SJSA1 (cell line): ENCODE measurements at places on chromosomes 7 and 10.

- no peaks in the 10 kb centered on the region for H3K4me1 ChIP-seq
- H3K27me3 ChIP-seq, result no peaks in the 10 kb centered on the region
- DNase-seq, result no peak
- no peak overlapping the region for H3K4me3 ChIP-seq
- no peaks in the 10 kb centered on the region for H3K36me3 ChIP-seq
Observed at GRCh38 chr7:13641714-13642113, 347.8 kb downstream of the ETV1 start.

GRCh38 chr7:2186166-2186565 is 46.6 kb downstream of the MAD1L1 start:
- H3K4me1 ChIP-seq, result no peaks in the 10 kb centered on the region
- no peaks in the 10 kb centered on the region; the same call in 1 of the 2 replicates for H3K27me3 ChIP-seq

GRCh38 chr10:113015201-113015600 is 65.2 kb downstream of the TCF7L2 start:
- DNase-seq, result no peak
- H3K27ac ChIP-seq, result no peak overlapping the region
- H3K4me1 ChIP-seq, result peaks cover 5% of the 10 kb centered on the region
- H3K27me3 ChIP-seq, result no peaks in the 10 kb centered on the region
- H3K36me3 ChIP-seq, result no peaks in the 10 kb centered on the region

DNA sequence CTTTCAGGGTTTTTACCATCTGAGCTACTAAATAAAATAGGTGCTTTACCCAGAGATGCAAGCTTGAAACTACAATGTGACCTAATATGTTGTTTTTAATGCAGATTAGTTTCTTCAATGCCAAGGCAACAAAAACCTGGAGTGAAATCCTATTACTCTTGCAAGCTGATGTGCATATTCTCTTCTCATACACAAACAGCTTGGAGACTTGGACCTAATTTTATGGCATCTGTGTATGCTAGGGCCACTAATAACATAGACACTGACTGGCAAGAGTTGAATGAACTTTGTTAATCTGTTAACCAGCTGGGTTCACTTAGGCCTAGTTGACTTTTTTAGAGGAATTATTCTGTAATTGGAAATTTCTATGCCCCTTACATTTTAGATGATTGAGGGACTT is 23.4 kb upstream of the SMIM30 start:
- H3K27me3 ChIP-seq, result no peaks in the 10 kb centered on the region; the same call in 1 of the 2 replicates
- no peaks in the 10 kb centered on the region for H3K36me3 ChIP-seq
- no peaks in the 10 kb centered on the region for H3K4me1 ChIP-seq
- no peak overlapping the region for H3K4me3 ChIP-seq
- DNase-seq, result no peak
- H3K27ac ChIP-seq, result no peak overlapping the region

DNA sequence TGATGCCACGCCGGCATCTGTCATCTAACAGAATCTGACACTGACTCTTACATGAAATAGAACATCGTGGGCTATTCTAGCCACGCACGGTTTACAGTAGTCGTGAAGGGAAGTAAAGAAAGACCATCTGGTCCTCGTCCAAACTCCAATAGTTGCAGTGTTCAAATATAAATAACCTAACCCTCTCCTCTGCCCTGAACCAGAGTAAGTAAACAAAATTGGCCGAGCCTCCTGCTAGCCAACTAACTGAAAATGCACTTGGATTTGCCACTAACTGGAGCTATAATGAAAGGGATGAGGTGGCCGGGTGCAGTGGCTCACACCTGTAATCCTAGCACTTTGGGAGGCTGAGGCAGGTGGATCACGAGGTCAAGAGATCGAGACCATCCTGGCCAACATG is 29.5 kb upstream of the ZC3HAV1L start:
- no peak for DNase-seq
- peaks cover 39% of the 10 kb centered on the region for H3K36me3 ChIP-seq
- H3K4me1 ChIP-seq, result no peaks in the 10 kb centered on the region
- H3K27ac ChIP-seq, result no peak overlapping the region

GRCh38 chr10:5071411-5072198 is 22.6 kb upstream of the AKR1C3 start:
- H3K36me3 ChIP-seq, result no peaks in the 10 kb centered on the region
- peak; percentile 3 for DNase-seq
- H3K27ac ChIP-seq, result no peak overlapping the region
- H3K4me1 ChIP-seq, result no peaks in the 10 kb centered on the region
- H3K27me3 ChIP-seq, result 0 out of 2 replicates have a peak, but pooled peaks cover 2% of the 10 kb centered on the region

- no peaks in the 10 kb centered on the region for H3K36me3 ChIP-seq
- H3K27ac ChIP-seq, result no peak overlapping the region
- H3K4me3 ChIP-seq, result no peak overlapping the region
- no peak for DNase-seq
Observed at GRCh38 chr10:10993785-10994184, 23.9 kb upstream of the CELF2 start.

- no peaks in the 10 kb centered on the region for H3K27me3 ChIP-seq
- H3K4me1 ChIP-seq, result peaks cover 7% of the 10 kb centered on the region; the same call in 1 of the 2 replicates
Observed at GRCh38 chr7:77265666-77266065, 66.0 kb upstream of the FGL2 start.

DNA sequence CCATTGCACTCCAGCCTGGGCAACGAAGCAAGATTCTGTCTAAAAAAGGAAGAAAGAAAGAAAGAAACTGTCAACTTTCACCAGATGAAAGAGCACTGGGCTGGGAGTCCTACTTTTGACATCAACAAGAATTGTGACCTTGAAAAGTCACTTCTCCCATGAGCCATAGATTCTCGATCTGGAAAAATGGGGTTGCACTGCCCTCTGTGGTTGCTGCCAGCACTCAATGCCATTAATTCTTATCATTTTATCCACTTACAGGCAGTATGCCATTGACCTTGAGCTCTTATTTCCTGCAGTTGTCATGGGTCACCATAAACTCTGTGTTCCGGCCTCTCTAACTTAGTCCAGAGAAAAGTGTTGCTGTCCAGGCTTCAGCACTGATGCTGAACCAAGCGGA is 137.2 kb downstream of the NOC3L start:
- H3K27me3 ChIP-seq, result no peaks in the 10 kb centered on the region
- no peak overlapping the region for H3K4me3 ChIP-seq
- peaks cover 5% of the 10 kb centered on the region; the same call in 1 of the 2 replicates for H3K4me1 ChIP-seq
- H3K36me3 ChIP-seq, result peaks cover 8% of the 10 kb centered on the region; the same call in 1 of the 2 replicates
- DNase-seq, result no peak

DNA sequence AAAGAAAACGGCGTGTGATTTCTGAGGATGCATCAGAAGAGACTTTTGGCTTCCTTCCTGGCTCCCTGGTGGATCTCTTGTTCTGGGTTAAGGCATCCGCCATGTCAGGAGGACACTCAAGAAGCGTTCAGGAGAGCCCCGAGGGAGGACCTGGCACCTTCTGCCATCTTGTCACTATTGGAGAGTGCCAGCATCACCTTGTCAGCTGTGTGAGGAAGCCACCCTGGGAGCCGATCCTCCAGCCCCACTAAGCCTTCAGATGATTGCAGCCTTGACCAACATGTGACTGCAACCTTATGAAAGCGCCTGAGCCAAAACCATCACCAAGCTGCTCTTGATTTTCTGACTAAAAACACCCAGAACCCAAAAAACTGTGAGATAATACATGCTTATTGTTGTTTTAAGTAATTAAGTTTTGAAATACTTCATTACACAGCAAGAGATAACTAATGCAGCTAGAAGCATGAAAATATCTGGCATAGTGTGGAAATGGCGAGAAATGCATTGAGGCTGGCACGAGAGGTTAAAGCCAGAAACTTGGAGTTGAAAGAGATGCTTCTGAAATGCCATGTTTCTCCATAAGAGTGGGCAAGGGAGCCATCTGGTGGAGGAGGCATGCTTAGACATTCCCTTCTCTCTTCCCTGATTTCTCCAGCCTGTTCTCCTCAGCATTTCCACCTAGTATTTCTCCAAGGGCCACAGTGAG is 5.4 kb upstream of the ZFYVE27 start:
- no peaks in the 10 kb centered on the region for H3K36me3 ChIP-seq
- H3K4me3 ChIP-seq, result no peak overlapping the region
- no peak overlapping the region for H3K27ac ChIP-seq
- DNase-seq, result peak; percentile 63
- no peaks in the 10 kb centered on the region for H3K27me3 ChIP-seq
- peaks cover 1% of the 10 kb centered on the region for H3K4me1 ChIP-seq

- no peaks in the 10 kb centered on the region for H3K4me1 ChIP-seq
- H3K4me3 ChIP-seq, result no peak overlapping the region
- DNase-seq, result no peak
- no peaks in the 10 kb centered on the region for H3K27me3 ChIP-seq
Observed at GRCh38 chr7:71697400-71697799, 565.5 kb downstream of the GALNT17 start.

DNA sequence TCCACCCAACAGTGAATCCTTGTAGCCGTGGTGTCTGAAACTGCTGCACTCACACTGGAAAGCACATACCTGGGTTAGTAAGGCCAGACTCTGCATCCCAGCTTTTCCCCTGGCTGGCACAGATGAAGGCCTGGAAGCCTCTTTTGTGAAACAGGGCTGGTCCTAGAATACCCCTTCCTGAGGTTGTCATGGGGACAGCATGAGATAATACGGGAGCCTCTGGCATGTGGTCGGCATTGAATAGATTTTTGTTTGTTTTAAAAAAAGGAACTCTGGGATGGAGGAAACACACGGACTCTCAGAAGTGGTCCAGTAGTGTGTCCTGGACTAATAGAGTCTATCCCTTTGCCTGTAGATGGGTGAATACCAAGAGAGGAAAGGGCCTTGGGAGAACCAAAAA is 129.7 kb downstream of the TMEM178B start:
- no peaks in the 10 kb centered on the region for H3K4me1 ChIP-seq
- H3K27ac ChIP-seq, result no peak overlapping the region
- DNase-seq, result no peak
- H3K27me3 ChIP-seq, result no peaks in the 10 kb centered on the region
- no peaks in the 10 kb centered on the region for H3K36me3 ChIP-seq

GRCh38 chr10:78196964-78197363 is 163.3 kb downstream of the RPS24 start:
- H3K4me3 ChIP-seq, result no peak overlapping the region
- peak overlapping the region; percentile 29; the same call in 1 of the 2 replicates for H3K27ac ChIP-seq
- H3K36me3 ChIP-seq, result no peaks in the 10 kb centered on the region
- peaks cover 45% of the 10 kb centered on the region for H3K4me1 ChIP-seq
- no peak for DNase-seq

- H3K36me3 ChIP-seq, result peaks cover 15% of the 10 kb centered on the region
- H3K27me3 ChIP-seq, result no peaks in the 10 kb centered on the region
- peaks cover 44% of the 10 kb centered on the region for H3K4me1 ChIP-seq
- H3K4me3 ChIP-seq, result peak overlapping the region; percentile 100
- peak; percentile 51 for DNase-seq
- H3K27ac ChIP-seq, result peak overlapping the region; percentile 96
Observed at GRCh38 chr7:148699024-148699781, 500 bp downstream of the CUL1 start.

GRCh38 chr10:90641731-90642130 is 216.1 kb downstream of the HTR7 start:
- no peak for DNase-seq
- H3K27me3 ChIP-seq, result no peaks in the 10 kb centered on the region
- H3K4me1 ChIP-seq, result no peaks in the 10 kb centered on the region
- no peaks in the 10 kb centered on the region for H3K36me3 ChIP-seq
- no peak overlapping the region for H3K27ac ChIP-seq

- H3K4me1 ChIP-seq, result peaks cover 40% of the 10 kb centered on the region
- no peaks in the 10 kb centered on the region for H3K36me3 ChIP-seq
- H3K4me3 ChIP-seq, result no peak overlapping the region
- no peak overlapping the region for H3K27ac ChIP-seq
Observed at GRCh38 chr10:3290550-3290949, 118.0 kb upstream of the PITRM1 start.

DNA sequence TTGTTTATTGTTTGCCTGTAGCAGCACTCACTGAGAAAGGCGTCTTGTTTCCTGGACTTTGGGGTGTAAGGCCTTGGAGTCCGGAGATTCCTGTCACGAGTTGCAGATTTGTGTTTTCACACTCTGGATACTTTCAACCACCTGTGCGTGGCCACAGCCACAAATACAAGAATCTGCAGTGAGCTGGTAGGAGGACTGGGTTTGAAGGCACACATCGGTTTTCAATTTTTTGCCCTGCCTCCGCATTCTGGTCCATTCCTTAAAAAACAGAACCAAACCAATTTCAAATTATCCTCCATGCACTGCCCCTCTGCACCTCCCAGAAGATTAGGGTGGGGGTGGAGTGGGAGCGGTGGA is 619 bp downstream of the EXOC4 start:
- no peaks in the 10 kb centered on the region; the same call in 1 of the 2 replicates for H3K36me3 ChIP-seq
- H3K4me1 ChIP-seq, result peaks cover 8% of the 10 kb centered on the region
- peak overlapping the region; percentile 40; the same call in 1 of the 2 replicates for H3K27ac ChIP-seq

- no peaks in the 10 kb centered on the region for H3K4me1 ChIP-seq
- DNase-seq, result no peak
- no peaks in the 10 kb centered on the region for H3K27me3 ChIP-seq
- H3K4me3 ChIP-seq, result no peak overlapping the region
- H3K36me3 ChIP-seq, result no peaks in the 10 kb centered on the region
- H3K27ac ChIP-seq, result no peak overlapping the region
Observed at GRCh38 chr7:85733169-85733915, 546.5 kb upstream of the SEMA3D start.

DNA sequence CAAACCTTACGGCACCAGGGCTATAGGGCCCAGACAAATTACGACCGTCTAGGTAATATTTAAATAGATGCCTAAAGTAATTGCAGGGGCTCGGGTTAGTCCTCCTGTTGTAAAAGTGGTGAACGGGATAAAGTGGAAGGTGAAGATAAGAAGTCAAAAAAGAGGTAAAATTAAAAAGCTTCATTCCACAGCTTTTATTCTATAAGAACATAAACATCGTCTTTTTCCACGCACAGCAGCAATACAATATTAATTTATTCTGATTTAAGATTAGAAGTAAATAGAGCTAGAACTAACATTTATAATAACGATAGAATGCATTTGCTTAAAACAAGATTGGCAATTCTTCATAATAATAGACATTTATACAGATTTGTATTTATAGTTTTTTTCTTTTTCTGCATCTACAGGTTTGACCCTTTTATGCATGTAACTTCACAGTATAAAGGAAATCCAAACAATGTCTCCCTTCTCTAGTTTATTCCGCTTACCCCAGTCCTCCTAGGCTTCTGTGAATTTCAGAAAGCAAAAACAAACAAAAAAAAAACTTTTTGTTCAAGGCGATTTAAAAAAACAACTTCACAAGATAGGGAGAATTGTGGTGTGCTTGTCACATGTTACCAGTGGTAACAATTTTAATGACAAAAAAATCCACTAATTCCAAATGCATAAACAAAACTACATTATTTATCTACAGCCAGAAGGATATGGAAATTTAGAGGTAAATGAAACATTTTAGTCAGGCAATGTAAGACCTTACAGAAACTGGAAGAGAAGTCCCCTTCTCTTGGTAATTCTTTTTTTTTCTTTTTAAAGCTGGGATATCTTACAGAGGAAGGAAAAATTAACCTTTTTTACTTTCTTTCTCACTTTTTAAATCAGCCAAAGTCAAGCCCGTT is 3.4 kb downstream of the HOXA10 start:
- DNase-seq, result peak; percentile 83
- peaks cover 36% of the 10 kb centered on the region for H3K36me3 ChIP-seq
- peak overlapping the region; percentile 57 for H3K4me3 ChIP-seq
- peak overlapping the region; percentile 93 for H3K27ac ChIP-seq
